CD4-positive, alpha-beta T cell treated with Interleukin-4 for 1 hour (primary cell): ENCODE measurements at places on chromosomes 12 and 14.

DNA sequence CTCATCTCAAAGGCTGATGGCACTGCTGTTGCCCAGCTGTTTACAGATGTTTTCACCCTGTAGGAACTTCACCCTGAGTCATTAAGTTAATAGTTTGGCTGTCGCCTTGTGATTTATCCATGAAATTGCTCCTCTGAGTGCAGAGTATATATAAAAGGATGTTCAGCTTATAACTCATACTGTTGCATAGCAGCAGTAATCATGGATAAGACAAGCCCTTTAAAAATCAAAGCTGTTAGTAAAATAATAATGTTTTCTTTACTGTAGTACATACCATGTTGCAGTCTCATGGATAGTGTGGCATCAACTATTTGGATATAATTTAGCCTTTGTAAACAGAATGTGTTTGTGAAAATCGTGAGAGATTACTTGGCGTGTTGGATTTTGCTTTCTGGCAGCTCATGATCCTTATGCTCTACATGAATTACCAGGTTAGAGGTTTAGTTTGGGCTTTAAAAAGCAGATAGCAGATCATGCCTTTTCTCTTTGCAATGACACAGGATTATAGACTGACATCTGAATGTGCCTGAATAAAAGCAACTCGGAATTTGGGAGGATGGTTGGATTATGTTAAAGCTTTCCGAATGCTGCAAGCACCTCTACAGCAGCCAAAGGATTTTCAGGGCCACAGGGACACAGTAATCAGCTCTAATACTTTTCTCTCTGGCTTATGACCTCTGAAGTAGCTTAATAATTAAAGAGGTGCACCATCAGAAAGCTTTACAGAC lies 279.7 kb upstream of the ATP2B1 start:
- no peak for DNase-seq

DNA sequence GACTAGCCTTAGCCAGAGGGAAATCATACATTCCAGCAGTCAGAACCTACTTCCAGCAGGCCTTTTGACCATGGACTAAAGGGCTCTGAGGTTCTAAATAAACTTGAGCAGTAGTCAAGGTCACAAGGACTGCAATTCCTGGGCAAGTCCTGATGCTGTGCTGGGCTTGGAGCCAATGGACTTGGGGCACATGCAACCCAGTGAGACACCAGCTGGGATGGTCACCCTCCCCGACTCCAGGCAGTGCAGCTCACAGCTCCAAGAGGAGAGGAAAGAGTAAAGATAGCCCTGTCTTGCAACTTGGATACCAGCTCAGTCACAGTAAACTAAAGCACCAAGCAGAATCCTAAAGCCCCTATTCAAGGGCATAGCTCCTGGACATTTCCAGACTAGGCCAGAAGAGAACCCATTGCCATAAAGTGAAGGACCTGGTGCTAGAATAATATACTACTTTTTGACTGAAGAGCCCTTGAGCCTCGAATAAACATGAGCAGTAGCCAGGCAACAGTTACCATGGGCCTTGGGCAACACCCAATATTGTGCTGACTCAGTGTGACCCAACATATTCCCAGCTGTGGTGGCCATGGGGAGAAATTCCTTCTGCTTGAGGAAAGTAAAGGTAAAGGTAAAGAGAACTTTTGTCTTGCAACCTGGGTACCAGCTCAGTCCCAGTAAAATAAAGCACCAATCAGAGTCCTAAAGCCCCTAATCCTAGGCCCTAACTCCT lies 226.2 kb upstream of the CLEC14A start:
- DNase-seq, result no peak

- DNase-seq, result no peak
Observed at GRCh38 chr12:116598311-116599284, 39.4 kb downstream of the MAP1LC3B2 start.

DNA sequence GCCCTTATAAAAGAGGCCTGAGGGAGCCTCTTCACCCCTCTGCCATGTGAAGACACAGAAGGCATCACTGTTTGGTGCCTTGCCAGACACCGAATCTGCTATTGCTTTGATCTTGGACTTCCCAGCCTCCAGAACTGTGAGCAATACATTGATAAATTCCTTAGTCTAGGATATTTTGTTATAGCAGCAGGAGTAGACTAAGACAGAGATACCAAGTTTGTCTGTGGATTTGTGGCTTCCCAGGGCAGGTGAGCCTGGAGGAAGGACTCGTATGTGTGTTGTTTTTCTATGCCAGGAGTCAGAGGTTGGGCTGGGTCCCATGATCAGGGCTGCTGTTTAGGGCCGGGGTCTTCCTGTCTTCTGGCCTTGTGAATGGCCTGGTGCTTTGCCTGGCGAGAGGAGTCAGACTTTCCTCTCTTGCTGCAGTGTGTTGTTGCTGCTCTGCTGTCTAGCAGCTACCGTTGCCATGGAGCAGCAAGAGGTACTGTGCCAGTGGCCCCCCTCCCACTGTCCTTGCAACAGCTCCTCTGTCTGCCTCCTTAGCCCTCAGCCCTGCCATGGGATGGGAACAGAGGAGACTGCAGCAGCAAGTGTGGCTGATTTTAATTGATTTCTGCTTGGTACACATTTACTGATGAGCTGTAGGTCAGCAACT lies 111.2 kb downstream of the CHST11 start:
- no peak for DNase-seq

DNA sequence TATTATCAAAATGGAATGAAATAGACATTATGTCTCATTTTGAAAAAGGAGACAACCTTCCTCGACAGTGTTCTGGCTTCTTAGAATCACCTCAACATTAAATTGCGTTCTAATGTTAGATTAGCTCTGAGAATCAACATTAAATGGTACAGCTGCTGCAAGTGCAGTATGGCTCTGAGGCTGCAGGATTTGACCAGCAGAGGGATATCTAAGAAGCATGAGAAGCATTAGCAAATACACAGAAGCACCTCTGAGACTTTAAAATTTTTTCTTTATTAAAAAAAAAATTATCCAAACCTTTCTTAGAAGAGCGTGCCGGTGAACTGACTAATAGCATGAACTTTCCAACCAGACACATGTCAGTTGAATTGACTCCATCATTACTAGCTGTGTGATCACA lies 253.4 kb upstream of the LRIG3 start:
- no peak for DNase-seq
